Astrocyte (in vitro differentiated cells and primary cell): ENCODE measurements at places on chromosomes 12 and 14.

- no peak for DNase-seq
Measured at GRCh38 chr12:94831081-94831751, 172.3 kb downstream of the NDUFA12 start.

GRCh38 chr14:60245380-60246177 lies 3.4 kb upstream of the PPM1A start:
- no peak for DNase-seq

- DNase-seq: no peak
Measured at GRCh38 chr12:122049827-122050226, 28.1 kb downstream of the BCL7A start.

GRCh38 chr12:123254853-123255446 lies 16.7 kb downstream of the CDK2AP1 start:
- DNase-seq: no peak

GRCh38 chr12:32502693-32503502 lies 103.5 kb downstream of the FGD4 start:
- DNase-seq: peak; percentile 18

DNA sequence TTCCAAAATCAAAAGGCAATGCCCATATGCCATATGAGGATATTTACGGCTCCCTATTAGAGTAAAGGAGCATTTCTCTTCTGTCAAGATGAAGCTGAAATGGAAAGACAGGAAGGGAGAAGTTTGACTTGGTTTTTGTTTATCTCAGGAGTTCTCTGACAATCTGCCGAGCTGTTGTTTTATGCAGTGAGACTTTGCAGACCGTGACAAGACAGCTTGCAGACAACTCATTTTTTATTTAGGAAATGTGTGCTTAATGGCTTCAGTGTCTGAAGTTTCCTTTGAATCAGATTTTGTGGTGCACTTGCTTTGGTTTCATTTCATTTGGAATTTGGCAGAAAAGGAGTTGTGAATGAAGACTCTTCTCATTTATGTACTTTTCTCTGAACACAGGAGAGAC lies 145.4 kb downstream of the C12orf50 start:
- no peak for DNase-seq

GRCh38 chr14:56156096-56156495 lies 37.9 kb downstream of the PELI2 start:
- no peak for DNase-seq

DNA sequence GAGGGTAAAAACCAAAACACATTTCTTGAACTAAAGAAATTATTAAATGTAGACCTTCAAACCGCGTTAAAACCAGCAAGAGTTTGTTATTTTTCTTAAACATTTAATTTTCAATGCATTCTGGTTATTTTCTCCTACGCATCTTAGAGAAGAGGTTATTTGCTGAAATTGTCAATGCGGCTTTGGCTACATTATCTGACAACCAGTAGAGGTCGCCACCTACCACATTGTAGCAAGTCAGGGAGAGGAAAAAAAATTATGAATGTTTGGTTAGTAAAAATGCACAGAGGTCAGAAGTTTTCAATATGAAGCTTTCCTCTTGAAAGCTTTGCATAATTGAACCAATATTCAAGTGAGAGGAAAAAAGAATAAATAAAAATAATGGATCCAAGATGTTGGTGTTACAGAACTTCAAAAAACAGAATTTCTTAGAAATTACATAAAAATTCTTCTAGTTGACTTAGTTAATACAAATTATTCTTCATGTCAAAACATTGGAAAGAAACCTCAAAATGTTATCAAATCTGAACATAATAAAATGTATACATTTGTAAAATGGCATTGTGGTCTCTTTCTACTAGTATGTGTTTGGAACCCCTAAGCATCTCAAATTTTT lies 159.4 kb upstream of the TMTC2 start:
- peak; percentile 41 for DNase-seq

- no peak for DNase-seq
Measured at GRCh38 chr14:35861204-35861868, 35.2 kb downstream of the BRMS1L start.

DNA sequence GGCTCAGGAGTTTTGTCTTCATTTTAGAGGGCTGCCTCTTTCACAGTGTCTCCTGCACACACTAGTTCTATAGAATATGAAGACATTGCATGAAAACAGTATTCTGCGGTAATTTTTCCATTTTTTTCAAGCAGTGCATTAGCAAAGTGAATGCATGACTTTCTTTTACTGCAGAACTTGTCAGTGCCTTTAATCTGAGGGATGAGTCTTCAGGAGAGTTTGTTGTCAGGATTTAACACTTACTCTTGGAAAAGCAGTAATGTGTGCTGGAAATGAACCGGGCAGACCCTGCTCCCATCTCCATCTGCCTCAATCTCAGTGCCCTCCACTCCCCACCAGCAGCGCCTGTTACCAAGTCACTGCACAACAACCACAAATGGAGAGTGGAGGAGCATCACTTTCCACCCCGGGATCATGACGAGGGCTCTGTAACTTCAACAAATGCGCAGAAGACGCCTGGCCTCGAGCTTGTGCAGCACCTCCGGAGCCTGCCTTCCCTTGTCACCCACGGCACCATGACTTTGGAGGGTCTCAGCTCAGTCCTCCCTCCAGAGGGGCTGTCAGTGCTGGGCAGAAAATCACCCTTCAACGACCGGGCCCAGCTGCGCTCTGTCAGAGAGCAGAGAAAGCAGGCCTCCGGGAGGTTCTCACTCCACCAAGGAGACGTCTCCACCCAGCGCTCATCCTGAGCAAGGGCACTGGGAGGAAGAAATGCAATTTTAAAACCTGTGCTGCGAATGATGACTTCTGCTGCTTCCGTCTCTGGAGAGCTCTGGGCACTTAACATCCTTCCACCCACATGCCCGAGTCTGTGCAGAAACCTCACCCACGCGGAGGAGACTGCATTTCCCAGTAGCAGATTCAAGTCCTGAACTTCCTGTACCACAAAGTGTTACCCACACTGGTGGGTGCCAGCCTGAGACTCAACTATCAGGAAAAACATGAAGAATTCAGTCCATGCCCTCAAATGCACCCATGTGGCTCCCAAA lies 255.7 kb downstream of the ADGRD1 start:
- no peak for DNase-seq
